Stimulated activated CD8-positive, alpha-beta memory T cell treated with anti-CD3 and anti-CD28 coated beads, Interleukin-7, amount 100 ng/mL, for 1 hour (primary cell): ENCODE measurements at places on chromosomes 4 and X.

DNA sequence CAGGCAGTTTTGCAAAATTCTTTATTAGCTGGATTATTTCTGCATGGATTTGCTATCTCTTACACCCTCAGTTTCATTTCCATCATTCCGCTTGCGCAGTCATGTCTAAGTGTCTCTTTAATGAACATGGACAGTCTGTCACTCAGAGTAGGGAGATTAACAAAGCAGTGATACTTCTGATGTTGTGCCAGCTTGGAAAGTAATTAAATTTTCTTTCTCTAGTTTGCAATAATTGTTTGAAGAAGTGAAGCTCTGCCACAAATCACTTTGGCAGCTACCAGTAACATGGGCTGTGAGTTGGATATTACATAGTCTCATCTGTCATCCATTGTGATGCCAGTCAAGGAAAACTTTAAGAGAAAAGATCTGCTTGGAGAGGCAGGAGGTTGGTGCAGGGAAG, 324.8 kb upstream of the NWD2 start:
- no peak for DNase-seq

DNA sequence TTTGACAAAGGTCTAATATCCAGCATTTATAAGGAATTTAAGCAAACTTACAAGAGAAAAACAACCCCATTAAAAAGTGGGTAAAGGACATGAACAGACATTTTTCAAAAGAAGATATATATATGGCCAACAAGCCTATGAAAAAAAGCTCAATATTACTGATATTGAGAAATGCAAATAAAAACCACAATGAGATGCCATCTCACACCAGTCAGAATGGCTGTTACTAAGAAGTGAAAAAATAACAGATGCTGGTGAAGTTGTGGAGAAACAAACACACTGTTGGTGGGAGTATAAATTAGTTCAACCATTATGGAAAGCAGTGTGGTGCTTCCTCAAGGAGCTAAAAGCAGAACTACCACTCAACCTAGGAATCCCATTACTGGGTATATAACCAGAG, 91.6 kb upstream of the EFHC2 start:
- no peak for DNase-seq

- DNase-seq = no peak
Observed at GRCh38 chrX:46255046-46255445, 290.2 kb downstream of the ZNF674 start.

DNA sequence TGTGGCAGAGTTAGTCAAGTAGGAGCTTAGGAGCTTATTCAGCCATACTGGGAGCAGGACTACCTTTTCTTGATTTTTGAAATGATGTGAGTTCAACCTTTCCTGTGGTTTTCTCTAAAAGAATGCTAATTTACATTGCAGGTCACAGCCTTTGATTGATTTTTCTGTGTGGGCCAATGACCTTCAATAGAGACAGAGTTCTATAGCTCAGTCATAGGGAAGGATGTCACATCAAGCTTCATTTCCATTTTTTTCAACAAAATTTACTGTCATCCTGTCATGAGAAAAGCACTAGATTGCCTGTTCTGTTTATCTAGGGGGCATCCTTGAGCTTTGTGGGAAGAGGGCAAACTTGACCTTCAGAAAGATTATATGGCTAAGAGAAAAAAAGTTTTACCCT, 448.7 kb downstream of the MID1IP1 start:
- no peak for DNase-seq

GRCh38 chrX:123085311-123085940, 98.7 kb upstream of the GRIA3 start:
- DNase-seq = no peak

- DNase-seq = no peak
Observed at GRCh38 chr4:110064295-110064694, 134.1 kb downstream of the ELOVL6 start.

DNA sequence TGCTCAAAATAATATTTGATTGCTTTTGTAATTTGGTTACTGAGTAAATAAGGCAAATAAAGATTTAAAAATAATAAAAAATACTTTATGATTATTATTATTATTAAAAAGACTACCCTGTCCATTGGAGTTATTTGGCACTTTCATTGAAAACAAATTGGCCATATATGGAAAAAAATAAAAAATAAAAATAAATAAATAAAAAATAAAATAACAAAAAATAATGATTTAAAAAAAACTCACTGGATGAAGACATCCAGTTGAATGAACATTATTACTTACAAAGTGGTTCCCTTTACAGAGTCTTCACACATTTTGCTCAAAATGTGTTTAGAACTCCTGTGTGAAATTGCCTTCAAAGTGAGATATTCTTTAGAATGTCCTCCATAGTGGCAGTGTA, 141.3 kb upstream of the ANXA3 start:
- no peak for DNase-seq

DNA sequence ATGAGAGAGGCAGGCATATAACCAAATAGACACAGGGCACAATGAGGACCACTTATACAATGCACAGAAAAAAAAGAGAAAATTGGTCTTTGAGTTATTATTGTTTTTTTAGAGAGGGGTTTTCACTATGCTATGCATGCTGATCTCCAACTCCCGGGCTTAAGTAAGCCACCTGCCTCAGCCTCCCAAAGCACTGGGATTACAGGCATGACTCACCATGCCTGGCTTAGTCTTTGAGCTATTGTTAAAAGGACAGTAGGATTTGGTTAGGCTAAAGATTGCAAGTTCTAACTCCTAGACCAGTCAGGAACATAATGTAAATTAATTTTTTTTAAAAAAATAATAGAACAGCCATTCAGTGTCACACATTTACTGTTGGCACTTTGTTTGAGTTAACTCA, 340.1 kb downstream of the GPAT3 start:
- DNase-seq = no peak

DNA sequence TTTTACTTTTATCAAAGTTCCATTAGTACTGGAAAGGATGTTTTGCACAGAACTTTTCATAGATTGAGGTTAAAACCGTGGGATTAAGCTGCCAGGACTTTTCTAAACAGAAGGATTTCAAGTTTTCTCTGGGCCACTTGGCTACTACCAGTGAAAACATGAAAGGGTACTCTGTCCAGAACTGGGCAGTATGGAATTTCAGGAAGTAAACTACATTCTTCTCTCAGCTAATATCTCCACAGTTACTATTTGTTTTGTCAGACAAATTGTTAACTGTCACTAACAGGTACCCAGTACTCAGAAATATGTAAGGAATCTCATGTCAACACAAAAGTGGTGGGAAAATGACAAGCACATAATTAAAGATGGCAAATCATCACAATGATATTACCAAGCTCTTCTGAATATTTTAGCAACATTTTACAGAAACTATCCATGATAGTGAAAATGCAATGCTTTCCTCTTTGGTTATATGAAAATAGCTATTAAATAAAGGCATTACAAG, 454.4 kb downstream of the C4orf33 start:
- DNase-seq = no peak
